Brain (organoid and tissue), 16 donors: ENCODE measurements at places on chromosomes 16 and 17.

DNA sequence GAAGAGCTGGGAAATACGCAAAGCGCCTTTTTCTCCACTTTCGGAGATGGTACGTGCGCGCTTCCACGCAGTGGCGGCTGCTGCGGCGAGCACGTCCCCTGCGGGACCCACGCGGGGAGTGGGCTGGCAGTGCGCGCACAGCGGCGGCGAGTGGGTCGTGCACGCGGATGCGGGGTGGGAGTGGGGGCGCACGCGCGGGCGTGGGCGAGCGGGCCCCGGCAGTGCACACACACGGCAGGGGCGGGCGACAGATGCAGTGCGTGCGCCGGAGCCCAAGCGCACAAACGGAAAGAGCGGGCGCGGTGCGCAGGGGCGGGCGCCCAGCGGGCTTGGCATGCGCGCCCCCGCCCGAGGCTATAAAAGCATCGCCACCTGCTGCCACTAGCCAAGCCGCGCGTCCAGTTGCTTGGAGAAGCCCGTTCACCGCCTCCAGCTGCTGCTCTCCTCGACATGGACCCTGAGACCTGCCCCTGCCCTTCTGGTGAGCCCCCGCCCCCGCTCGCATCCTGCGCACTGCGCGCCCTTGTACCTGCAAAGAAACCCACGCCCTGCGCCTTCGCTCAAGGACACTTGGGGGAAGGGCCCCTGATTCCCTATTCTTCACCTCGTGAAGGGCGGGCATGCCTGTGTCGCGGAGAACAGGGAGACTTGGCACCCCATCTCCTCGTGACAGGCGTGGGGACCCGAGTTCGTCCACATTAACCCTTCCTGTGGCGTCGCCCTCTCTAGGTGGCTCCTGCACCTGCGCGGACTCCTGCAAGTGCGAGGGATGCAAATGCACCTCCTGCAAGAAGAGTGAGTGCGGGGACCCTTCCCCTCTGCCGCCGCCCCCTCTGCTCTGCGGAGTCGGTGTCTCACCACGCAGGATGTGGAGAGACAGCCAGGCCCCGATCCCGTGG is at the start of gene MT3:
Gene MT3, plus strand, starts transcription at position 388 of the 899 bp plus-strand sequence. Its CDS starts 63 bp downstream, at position 451.
- DNase-seq = peak; percentile 84

- DNase-seq = no peak
Observed at GRCh38 chr17:69575346-69575761, 160.9 kb downstream of the MAP2K6 start.

- no peak for DNase-seq
Observed at GRCh38 chr16:72561-73548, at the start of gene RHBDF1. RHBDF1 (minus strand) TSS chr16:72631; CDS start chr16:65015, 7,616 bp downstream.

DNA sequence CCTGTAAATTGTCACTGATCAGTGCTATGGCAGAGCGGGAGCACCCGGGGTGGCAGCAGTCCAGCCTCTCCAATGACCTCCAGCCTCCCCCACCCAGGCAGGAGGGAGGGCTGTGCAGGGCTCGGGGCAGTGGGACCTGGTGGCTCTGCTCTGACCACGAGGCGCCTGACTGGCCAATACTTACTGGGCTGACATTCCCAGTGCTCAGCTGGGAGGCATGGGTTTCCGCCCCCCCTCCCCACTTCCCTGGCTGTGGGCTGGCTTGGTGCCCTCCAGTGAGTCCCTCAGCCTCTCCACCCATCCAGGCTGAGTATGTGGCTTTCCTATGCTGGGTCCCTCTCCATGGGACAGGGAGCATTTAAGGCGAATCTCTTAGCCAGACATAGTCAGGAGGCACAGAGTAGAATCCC is 2.7 kb downstream of the SOCS3 start:
- no peak for DNase-seq

GRCh38 chr16:69610356-69610755 is 44.6 kb downstream of the NFAT5 start:
- no peak for DNase-seq

GRCh38 chr16:11050944-11051343 is 106.6 kb downstream of the CLEC16A start:
- DNase-seq = peak; percentile 20

GRCh38 chr17:34135841-34136240 is 119.2 kb upstream of the CCL2 start:
- DNase-seq = no peak

DNA sequence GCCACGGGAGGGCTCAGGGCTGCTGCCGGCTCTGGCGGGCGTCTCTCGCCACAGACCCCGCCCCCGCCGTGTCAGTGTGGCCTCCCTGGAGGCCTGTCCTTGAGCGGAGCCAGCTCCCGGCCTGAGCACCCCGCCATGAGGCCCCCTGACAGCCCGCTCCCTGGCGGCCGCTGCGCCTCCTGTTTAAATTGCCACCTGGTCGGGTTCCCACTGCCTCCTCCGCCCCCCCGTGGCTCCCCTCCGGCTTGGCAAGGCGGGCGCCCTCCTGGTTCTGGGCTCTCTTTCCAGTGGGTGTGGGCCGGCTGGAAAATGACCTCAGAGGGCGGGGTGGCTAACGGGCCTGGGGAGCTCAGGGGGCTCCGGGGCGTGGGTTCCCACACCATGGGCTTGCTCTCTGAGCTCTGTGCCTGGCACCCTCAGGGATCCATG is 42.1 kb upstream of the SSTR5 start:
- no peak for DNase-seq
